ENCODE measurements at places on chromosomes 2 and 18. TPM values are rescaled to one million over a fixed set of nuclear protein-coding genes. Genes with fewer than 3 reads are reported as not detected.
A peak's percentile ranks its signal among the peaks of the same experiment; 100 is the strongest.

DNA sequence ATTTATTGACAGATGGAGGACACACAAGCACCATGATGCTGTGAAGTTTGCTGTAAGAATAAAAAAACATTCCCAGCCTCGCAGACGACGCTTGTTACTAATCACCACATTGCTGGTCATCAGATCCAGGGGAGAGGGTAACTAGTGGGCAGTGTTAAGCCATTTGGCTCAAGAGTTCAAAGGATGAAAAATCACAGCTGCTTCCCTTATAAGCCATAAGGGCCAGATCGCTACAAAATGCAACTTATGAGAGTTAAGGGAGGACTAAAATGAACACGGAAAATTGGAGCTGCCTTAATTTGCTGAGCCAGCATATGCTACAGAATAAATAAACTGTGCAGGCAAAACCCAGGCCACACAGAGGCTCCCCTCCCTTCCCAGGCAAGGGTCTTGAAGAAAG is 522.6 kb downstream of the TDRD15 start:
- no peak for DNase-seq

LYPD6 gene
- total RNA-seq, result not detected

DNA sequence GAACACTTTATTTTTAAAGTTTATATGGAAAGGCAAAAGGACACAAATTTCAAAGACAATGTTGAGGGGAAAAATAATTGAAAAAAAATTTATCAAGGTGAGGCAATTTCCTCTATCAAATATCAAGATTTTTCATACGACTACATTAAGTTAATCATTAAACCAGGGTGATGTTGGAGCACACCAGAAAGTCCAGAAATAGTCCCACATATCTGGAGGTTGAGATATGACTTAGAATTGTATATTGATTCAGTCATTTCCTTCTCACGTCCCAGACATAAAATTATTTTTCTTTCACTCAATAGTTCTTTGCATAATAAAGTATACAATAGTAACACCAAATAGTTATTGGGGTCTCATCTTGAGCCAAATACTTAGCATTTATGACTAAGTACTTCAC is 605.1 kb downstream of the NUP35 start:
- DNase-seq, result no peak

- DNase-seq, result no peak
Measured at GRCh38 chr2:196079052-196079451, 10.4 kb upstream of the DNAH7 start.

GRCh38 chr2:24228470-24228869 is 53.6 kb downstream of the FAM228A start:
- peak; percentile 10 for DNase-seq

KIAA2012 gene
- total RNA-seq, result not detected
